ENCODE measurements at places on chromosomes 1 and 21. TPM values are rescaled to one million over a fixed set of nuclear protein-coding genes. Genes with fewer than 3 reads are reported as not detected.
A peak's percentile ranks its signal among the peaks of the same experiment; 100 is the strongest.

GRCh38 chr21:46060596-46061061 is 37.3 kb upstream of the COL6A2 start:
- DNase-seq: peak; percentile 92

GRCh38 chr1:185033686-185034085 is 11.7 kb upstream of the RNF2 start:
- no peak for DNase-seq

The LENEP gene
- 3.0 TPM for total RNA-seq

The COL6A2 gene
- total RNA-seq: 150 TPM

The TMEM35B gene
- total RNA-seq: 6.5 TPM

The PERM1 gene
- total RNA-seq: 0.42 TPM

The FLAD1 gene
- total RNA-seq: 54.2 TPM

The RPF1 gene
- total RNA-seq: 42.2 TPM

The LCE3B gene
- not detected for total RNA-seq

All from suprapubic skin (tissue), 4 donors.